SK-N-SH (cell line): ENCODE measurements at places on chromosomes 3 and 15. TPM values are rescaled to one million over a fixed set of nuclear protein-coding genes. Genes with fewer than 3 reads are reported as not detected.

DNA sequence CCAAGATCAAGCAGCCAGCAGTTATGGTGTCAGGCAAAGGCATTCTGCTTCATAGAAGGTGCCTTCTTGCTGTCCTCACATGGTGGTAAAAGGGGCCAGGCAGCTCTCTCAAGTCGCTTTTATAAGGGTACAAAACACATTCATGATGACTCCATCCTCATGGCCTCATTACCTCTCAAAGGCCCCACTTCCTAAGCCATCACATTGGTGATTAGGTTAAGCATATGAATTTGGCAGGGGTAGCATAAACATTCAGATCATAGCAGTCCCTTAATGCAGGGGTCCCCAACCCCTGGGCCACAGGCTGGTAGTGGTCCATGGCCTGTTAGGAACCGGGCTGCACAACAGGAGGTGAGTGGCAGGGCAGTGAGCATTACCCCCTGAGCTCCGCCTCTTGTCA, 42.8 kb downstream of the PRR23E start:
- no peak for DNase-seq

DNA sequence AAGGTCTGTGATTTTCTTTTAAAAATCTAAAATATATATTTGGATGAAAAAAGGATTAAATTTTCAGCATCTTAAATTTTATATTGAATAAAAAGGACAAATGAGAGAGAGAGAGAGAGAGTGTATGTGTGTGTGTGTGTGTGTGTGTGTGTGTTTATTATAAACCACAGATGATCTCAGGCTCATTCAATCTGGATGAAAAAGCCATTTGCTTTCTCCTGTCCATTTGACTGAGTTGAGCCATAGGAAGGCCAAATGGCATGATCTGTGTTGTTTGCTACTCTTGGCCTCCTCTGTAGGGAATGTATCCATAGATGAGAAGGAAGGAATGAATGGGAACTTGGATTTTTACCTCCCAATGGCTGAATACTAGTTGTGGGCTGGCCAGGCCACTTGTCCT, 92.5 kb upstream of the MEX3B start:
- no peak for DNase-seq

DNA sequence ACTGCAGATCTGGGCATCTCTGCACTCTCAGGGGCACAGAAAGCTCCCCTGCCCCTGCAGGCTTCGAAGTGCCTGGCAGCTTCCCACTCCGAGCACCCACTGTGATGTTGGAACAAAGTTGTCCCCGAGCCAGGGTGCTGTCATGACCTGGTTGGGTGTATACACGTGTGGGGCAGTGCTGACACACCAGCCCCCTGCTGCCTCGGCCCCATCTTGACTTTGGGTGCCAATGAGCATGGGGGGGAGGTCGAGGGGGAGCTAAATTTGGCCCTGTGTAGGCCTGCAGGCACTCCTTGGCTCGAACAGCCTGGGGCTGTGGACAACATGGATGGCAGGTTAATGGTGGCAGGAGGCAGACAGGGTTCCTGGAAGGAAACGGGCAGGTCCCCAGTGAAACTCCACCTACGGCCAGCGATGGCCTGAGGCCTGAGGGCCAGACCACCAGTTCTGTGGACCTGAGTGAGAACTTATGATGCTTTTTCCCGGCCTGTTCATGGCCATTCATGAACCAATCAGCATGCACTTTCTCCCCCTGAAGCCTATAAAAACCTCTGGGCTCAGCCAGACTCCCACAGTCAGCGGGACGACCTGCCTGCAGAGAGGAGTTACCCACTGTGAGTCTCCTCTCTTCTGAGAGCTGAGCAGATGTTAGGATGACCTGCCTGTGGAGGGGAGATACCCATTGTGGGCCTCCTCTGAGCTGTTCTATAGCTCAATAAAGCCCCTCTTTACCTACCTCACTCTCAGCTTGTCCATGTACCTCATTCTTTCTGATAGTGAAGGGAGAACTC, 1029.1 kb upstream of the GBE1 start:
- no peak for DNase-seq

GRCh38 chr3:71958533-71958932, 173.6 kb upstream of the PROK2 start:
- no peak for DNase-seq

Gene PODXL2
- polyA plus RNA-seq = 27.5 and 28.8 TPM in 2 replicates
